ENCODE measurements at places on chromosomes 1 and 21.

- no peak for DNase-seq
These were observed 226.0 kb upstream of the KAZN start for GRCh38 chr1:14372526-14372925.

DNA sequence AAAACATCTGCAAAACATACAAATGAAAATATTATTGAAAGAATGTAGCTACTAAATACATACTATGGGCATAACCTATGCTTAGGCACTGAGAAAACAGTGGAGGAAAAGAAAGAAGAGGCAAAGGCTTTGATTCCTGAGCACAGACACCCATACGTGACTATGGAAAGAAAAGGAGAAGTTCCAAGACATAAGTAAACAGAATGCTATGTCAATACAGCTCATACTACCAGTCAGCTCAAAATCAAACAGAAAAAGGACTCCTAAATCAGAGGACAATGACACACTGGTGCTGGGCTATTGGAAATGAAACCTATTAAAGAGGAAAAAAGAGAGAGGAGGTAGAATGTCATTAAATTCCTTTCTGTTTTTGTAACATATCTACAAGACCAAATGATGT, 225.4 kb downstream of the SMYD3 start:
- DNase-seq: no peak

DNA sequence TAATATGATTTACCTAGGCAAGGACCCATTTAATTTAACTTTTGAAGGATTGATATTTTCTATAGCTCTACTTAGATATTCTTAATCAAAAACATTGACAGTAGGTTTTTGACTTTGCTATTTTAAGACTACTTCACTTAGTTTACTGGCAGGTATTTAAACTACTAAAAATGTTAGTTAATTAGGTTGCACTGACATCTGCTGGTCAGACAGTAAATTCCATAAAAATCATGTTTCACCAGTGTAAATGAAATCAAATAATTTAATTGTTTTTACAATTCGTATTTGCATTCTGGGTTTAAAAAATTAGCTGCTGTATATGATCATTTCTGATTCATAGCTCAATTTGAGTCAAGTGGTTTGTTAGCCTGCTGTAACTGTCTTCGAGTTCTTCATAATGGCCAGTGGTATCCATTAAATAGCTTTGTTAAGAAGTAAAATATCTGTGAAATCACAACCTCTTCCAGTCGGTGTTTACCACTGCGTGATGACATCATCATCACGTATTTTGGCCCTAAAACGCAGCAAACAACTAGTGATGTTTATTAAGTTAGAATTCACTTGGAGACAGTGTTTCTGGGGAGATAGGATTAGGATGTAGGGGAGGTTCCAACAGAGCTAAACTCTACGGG, 26.2 kb downstream of the EXTL2 start:
- DNase-seq: no peak

GRCh38 chr1:248858096-248858890, 592 bp downstream of the ZNF692 start:
- DNase-seq: no peak

DNA sequence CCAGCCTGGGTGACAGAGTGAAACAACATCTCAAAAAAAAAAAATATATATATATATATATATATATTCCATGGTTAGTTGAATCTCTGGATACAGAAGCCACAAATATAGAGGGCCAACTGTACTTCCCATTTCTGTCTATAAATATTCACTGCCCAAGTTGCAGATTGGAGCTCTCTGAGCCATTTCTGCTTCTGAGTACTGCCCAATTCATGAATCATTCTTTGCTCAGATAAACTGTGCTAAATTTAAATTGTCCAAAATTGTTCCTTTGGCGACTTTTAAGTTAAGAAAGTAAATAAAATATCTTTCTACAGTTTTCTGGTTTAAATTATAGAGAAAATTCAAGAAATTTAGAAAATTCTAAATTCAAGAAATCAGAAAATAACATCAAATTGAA, 23.2 kb upstream of the C1orf146 start:
- DNase-seq: no peak

DNA sequence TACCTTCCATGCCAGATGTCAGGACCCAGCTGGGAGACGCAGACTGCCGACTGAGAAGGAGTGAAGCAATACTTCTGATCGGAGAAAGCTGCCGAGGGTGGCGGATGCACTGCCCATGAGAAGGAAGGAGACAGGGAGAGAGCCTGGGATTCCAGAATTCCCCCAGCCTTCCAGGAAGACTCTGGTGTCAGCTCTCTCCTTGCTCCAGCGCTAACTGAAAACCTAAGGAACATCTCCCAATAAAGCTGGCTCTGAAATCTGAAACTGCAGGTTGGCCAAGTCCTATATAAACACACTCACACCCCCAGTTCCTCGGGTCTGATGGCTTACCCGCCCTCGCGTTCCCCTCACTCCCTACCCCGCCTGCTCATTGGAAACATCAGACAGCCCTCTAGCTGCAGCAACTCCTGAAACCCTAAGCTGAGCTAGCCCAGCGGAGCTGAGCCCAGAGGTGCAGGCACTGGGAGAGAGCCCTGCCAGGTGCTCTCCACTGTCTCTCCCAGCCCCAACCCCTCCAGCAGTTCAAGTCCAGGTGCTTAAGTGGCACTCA, 52.3 kb downstream of the PLEKHA6 start:
- DNase-seq: no peak

DNA sequence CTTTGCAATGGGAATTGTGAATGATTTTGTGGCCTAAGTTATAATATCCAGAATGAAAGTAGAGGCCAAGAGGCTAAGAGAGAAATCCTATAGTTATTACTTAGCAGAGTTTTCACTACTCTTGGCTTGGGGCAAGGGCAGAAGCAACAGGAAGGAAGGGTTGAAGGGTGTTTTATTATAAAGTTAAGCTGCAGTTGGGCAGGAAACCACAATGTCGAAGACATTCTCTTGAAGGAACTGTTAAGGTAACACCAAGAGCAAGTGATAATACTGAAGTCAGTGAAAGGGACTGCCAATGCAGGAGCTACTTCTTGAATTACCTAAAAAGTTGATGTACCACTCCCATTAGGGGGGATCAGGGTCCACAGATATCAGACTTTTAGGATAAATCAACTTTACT, 8.3 kb downstream of the XCL2 start:
- no peak for DNase-seq

DNA sequence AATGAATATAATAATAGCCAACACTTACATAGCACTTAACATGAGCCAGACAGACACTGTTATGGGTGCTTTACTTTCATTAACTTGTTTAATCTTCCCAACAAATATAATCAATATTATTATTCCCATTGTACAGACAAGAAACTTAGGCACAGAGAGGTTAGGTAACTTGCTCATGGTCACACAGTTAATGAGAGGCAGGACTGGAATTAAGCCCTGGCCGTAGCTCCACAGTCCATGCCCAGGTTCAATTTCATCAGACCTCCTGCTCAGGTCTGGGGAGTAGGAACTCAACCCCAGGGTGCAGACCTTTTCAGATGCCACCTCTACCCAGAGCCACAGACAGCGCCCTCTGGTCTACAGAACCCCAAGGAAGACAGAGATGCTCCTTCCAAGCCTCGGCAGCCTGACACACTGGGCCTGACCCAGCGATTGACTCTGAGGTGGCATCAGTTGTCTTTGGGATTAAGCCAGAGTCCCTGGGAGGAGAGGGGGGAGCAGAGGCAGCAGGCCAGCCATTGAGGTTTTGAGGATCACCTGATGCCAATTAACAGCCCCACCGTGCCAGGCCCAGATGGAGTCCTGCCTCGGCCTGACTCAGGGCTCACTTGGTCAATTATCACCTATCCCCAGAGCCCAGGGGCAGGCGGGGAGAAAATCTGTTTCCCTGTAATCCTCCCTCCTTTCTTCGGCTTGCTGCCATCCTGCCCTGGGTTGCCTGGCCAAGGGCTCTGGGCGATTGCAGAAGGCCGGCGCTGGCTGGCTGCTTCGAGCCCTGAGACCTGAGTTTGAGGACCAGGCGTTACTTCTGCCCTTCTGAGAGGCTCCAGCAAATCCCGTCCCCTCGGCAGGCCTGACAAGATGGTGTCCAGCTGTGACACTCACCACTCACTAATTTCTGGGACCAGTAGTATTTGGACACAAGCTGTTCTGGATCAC, 116.7 kb downstream of the LACTBL1 start:
- DNase-seq: no peak

DNA sequence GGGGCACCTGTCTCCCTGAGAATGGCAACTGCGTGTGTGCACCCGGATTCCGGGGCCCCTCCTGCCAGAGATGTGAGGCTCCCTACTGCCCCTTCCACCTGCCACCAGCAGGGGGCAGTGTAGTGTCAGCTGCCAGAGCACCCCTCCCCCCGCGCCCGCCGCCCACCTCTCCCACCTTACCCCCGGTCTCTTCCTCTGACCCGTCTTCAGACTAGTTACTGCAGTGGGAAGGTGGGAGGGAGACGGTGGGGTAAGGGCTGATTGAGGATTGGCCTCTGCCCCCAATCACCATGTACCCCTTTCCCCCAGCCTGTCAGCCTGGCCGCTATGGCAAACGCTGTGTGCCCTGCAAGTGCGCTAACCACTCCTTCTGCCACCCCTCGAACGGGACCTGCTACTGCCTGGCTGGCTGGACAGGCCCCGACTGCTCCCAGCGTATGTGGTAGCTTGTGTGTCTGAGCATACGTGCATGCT, 10.1 kb upstream of the LRRC71 start:
- no peak for DNase-seq

GRCh38 chr21:27769763-27770162, 802.9 kb upstream of the ADAMTS5 start:
- DNase-seq: no peak

DNA sequence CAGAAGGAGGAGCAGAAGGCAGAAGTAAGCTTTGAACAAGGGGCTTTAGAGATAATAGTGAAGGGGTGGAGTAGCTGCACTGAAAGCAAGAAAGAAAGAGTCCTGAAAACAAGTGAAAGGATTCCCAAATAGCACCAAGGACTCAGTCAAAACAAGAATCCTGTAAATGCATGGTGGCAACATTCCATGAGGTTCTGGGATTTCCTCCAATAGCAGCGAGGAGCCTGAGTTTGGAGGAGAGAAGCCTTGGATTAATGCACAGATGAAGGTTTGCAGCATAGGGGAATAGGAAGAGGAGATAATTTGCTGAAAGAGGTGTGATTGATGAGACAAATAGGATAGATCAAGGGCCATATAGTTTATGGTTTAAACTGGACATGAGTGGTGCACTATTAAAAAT, 10.9 kb downstream of the KRTAP22-2 start:
- no peak for DNase-seq

DNA sequence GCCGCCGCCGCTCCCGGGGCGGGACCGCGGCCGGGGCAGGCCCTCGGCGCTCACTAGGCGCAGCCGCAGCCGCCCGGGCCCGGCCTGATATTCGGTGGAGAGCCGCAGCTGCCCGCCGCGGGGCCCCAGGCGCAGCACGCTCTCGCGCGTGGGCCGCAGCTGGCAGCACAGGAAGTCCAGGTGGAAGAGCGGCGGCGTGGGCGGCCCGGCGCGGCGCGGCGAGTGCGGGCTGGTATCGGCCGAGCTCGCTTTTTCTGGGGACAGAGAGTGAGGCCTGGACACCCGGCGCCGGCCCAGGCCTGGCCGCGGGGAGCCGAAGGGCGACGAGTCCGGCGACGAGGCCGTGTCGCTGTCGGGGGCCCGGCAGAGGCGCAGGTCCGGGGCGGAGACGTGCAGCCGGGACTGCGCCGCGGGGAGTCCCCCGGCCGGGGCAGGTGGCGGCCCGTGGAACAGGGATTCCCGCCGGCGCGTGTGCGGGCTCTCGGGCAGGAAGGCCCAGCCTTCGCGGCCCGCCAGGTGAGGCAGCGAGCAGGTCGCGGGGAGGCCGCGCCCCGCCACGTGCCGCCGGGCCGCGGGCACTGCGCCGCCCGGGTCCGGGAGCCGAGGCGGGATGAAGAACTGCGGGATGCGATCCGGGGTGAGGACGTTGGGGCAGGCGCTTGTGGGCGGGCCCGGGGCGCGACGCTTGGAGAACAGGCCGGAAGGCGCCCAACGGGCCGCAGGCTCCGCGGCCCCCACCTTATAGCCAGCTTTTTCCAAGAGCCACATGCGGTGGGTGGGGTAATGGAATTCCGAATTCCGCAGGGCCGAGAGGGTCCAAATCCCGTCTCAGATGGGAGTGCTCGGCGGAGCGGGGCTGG, 1.2 kb downstream of the C2CD4D start:
- no peak for DNase-seq

DNA sequence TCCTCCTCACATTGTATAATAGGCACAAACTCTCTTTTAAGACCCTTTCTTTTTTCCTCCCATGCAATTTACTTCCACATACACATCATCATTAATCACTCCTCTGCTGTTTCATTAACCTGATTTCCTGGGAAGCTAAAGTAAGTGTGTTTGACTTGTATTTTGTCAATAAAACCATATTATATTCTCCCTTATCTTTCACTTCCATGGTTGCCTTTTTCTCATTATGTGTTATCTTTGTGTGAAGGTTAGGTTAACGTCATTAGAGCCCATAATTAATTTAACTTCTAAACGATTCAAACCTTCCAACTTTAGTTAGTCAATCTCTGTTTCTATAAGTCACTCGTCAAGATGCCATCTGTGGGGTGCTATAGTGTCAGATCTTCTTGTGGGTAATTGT, 313.0 kb downstream of the PAPPA2 start:
- no peak for DNase-seq

- DNase-seq: no peak
These were observed 31.0 kb downstream of the ZNF691 start for GRCh38 chr1:42877380-42877779.

- DNase-seq: no peak
These were observed 46.3 kb downstream of the ITPKB start for GRCh38 chr1:226692823-226693222.

DNA sequence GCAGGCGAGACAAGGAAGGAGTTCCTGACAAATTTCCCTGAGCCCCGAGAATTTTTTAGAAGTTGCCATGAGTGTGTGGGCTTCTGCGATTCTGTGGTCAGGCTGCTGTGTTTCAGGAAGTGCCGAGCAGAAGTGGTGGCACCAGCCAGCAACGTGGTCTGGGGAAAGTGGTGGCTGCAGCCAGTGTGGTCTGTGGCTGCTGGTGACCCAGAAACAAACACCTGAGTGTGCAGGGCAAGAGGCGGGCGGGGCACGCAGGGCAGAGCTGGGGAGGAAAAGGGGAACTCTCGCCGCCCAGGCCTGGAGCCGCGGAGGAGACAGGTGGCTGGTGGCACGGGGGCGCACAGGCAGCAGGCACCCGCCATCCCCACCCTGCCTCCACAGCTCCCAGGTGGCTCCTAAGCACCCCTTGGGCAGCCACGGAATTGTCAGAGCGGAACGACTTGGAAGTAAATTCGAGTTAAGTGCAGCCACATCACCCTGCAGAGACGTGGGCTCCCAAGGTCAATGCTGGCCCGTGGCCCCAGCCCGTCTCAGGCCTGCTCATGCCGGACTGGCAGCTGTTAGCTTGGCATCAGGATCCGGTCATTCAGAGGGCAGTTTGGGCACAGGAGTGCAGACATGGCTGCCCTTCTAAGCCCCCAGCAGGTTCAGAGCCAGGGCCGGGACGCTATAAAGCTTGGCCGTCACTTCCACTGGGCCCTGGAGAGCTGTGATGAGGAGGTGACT, 25.1 kb downstream of the PRDM16 start:
- no peak for DNase-seq
